ENCODE measurements at places on chromosomes 16 and 17. TPM values are rescaled to one million over a fixed set of nuclear protein-coding genes. Genes with fewer than 3 reads are reported as not detected.

Gene VASN
- 20.4 TPM for total RNA-seq

DNA sequence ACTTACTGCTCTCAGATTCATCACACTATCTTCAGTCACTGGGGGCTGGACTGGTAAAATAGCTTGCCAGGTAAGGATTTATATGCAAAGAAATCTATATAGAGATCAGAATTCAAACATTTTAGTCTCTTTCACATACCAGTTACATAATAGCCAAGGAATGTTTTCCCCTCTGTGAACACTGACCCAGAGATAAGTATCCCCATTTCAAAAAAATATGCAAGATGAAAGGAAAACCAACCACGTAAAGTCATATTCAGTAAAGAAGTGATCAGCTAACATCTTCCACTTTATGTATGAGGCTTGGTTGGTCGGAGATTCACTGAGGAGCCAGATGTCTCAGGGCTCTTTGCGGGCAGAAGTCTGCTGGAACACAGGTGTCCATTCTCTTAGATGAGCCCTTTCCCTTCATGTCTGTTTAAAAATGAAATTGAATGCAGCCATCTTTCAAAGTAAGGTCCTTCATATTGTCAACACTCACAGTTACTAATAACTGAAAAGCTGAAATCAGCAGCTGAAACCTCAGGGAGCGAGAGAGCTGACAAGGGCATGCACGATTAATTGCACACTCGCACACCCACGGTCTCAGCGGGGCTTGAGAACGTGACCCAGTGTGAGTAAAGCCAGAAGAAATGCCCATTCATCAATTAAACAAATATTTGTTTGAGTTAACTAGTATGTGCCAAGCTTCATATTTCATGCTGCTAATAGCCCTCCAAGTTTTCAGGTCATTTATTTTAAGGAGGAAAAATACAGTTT is 161.2 kb downstream of the MRTFB start:
- no peaks in the 10 kb centered on the region for H3K4me1 ChIP-seq
- H3K27ac ChIP-seq = no peak overlapping the region

DNA sequence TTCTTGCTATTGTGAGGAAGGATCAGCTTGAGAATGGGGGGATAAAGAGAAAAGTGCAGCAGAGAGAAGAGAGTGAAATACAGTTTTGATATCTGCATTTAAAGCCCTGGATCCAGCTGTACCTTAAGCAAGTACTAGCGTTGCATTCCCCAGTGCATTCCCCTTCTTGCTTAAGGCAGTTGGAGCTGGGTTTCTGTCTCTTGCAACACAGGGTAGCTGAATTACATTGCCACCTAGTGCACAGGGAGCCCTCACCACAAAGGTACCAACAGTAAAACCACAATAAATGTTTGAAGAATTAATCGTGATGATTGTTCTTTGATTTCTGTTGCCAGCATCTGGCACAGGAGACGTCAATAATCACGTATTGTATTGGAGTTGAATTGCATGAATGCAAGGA is 588.7 kb downstream of the RBFOX1 start:
- no peaks in the 10 kb centered on the region for H3K27me3 ChIP-seq
- DNase-seq = no peak
- no peaks in the 10 kb centered on the region for H3K4me1 ChIP-seq
- no peak overlapping the region for H3K4me3 ChIP-seq
- no peak overlapping the region for H3K27ac ChIP-seq
- H3K36me3 ChIP-seq = no peaks in the 10 kb centered on the region

- peak overlapping the region; percentile 50 for H3K27ac ChIP-seq
- H3K4me3 ChIP-seq = no peak overlapping the region
- H3K4me1 ChIP-seq = peaks cover 55% of the 10 kb centered on the region
These were observed 5.6 kb downstream of the P2RX1 start for GRCh38 chr17:3910420-3911270.

GRCh38 chr17:45225964-45226530 is 4.4 kb downstream of the FMNL1 start:
- no peaks in the 10 kb centered on the region for H3K36me3 ChIP-seq
- peaks cover 6% of the 10 kb centered on the region for H3K27me3 ChIP-seq

GRCh38 chr17:76534831-76535732 is 2.4 kb downstream of the CYGB start:
- no peaks in the 10 kb centered on the region for H3K36me3 ChIP-seq
- DNase-seq = peak; percentile 51
- no peak overlapping the region for H3K4me3 ChIP-seq
- peak overlapping the region; percentile 26 for H3K27ac ChIP-seq
- peaks cover 38% of the 10 kb centered on the region for H3K27me3 ChIP-seq
- peaks cover 59% of the 10 kb centered on the region for H3K4me1 ChIP-seq
